Right kidney (tissue), 9 donors: ENCODE measurements at places on chromosomes 7 and 10.

GRCh38 chr10:42975005-42975493 is 101.8 kb upstream of the RET start:
- no peak for DNase-seq

DNA sequence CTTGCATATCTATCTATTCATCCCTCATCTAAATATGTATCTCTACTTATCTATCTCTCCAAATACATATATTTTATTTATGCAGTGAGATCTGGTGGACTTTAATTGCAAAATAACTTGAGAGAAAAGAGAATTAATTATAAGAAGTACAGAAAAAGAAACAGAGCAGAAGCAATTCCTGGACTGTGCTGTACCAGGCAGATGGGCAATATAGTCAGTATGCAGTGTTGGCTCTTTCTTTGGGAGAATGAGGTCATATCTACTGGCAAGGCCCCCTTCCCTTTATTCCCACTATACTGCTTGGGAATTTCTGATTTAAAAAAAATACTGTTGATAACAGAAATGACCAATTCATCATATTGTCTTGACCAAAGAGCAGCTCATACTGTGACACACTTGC is 49.0 kb upstream of the TOMM7 start:
- no peak for DNase-seq

DNA sequence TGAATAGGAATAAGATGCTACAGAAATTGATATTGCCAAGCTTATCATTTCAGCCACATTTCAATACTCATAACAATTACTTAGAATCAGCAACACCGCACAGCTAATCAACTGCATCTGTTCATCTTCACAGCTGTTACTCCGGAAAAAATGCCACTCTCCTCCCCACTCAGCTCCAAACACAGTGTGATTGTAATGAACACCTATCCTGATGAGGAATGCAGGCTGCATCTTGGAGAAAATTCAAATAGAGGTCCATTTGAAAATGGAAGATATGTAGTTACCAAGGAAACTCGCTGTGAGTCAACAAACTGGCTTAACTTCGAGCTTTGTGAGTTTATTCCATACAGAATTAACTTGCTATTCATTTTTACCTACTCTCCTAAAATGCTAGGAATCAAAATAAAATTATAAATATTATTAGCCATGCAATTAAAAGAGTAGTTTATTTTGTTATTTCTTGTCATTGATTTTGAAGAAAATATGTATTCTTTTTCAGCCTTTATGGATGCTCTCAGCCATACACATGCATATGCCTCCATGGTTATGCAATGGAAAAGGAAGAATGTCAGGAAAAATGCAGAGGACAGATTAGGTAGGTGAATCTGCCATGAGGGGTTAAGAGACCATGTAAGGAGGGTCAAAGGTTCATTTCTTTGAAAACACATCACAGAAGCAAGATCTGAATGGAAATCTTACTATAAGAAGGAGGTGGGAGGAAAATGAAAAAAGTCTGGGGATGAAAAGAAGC is 267.2 kb downstream of the POM121L12 start:
- no peak for DNase-seq

DNA sequence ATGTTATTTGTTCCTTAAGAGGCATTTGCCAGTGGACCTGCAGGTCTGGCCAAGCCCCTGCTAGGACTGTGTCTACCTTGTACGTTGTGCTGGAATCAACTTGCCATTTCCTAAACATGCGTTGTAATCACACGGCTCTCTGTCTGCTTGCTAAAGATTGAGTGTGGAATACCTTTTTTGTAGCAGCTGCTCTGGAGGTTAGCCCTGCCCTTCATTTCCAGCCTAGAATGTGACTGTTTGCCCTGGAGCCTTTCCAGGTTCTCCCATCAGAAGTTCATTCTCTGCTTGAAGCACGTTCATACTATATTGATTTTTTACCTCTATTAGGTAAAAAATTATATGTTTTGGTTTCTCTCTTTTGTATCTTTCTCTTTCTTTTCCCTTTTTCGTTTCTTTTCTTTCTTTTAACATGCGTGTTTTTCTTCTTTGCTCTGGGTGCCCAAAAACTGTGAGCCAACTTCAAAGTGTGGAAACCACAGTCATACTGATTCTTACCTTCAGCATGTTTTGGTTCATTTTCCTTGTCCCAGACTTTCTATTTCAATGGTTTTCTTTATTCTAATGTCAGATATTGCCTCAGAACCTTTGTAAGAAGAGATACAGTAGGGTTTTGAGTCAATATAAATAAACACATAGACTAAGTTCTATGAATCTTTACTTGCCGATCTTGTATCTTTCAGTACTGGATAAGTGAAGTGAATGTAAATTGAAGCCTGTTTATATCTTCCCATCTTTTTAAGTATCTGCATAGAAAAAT is 111.9 kb upstream of the RPA3 start:
- no peak for DNase-seq

GRCh38 chr10:110992006-110992800 is 72.8 kb downstream of the SHOC2 start:
- no peak for DNase-seq

- DNase-seq, result no peak
These were observed 444.5 kb upstream of the FOXK1 start for GRCh38 chr7:4237296-4238235.

DNA sequence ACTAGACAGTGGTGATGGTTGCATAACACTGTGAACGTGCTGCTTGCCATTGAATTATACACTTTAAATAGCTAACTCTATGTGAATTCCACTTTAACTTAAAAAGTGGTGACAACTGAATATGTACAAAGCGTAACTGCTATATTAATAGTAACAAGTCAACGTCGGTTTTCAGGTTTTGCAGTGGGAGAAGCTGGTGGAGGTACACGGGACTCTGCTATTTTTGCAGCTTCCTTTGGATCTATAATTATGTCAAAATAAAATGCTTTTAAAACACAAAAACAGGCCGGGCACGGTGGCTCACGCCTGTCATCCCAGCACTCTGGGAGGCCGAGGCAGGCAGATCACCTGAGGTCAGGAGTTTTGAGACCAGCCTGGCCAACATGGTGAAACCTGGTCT is 21.0 kb downstream of the AP5Z1 start:
- no peak for DNase-seq

DNA sequence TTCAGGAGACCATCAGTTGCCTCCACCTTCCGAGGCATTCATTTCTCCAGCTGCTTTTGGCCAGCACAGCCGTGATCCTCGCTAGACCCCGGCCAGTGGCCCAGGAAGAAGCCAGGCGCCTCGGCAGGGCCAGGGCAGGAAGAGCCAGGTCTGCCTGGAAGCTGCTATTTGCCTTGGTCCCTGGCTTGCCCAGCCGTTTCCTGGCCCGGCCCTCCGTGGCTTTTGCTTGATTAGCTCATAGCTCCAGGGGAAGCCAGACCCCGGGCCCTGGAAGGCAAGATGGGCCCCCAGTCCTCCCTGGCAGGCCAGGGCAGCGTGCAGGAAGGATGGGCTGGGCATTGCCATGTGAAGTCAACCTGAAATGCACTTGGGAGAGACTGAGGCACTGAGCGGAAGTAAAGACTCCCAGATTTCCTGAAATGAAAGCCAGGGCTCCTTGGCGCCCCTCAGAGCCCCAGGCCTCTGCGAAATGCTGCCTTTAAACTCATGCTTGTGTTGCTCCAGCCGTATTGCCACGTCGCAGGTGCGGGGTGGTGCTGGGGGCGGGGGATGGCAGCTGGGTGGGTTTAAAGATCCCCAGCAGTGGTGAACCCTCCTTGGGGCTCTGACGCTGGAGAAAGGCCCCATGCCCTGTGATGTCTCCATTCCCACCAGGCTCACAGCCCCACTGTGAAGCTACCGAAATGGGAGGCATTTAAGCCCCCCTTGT is 160.6 kb downstream of the GRK5 start:
- no peak for DNase-seq

- DNase-seq, result no peak
These were observed 354.4 kb downstream of the CRPPA start for GRCh38 chr7:16066805-16067459.

DNA sequence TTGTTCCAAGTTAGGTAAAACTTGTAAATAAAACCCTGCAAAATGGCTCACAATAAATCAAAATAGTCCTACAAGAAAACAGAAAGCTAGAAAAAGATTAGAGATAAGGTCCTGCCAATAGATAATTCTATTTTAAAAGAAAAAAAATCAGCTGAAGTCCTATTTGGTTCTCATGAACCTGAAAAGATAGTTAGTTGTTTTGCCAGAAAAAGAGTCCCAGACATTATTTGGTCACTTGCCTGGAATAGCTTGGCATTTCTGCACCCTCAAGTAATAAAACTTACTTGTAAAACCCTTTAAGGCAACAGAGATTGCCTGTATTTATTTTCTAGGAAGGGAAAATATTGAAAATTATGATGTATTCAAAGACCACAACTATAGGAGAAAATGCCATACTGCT is 47.7 kb downstream of the LRRN3 start:
- no peak for DNase-seq

DNA sequence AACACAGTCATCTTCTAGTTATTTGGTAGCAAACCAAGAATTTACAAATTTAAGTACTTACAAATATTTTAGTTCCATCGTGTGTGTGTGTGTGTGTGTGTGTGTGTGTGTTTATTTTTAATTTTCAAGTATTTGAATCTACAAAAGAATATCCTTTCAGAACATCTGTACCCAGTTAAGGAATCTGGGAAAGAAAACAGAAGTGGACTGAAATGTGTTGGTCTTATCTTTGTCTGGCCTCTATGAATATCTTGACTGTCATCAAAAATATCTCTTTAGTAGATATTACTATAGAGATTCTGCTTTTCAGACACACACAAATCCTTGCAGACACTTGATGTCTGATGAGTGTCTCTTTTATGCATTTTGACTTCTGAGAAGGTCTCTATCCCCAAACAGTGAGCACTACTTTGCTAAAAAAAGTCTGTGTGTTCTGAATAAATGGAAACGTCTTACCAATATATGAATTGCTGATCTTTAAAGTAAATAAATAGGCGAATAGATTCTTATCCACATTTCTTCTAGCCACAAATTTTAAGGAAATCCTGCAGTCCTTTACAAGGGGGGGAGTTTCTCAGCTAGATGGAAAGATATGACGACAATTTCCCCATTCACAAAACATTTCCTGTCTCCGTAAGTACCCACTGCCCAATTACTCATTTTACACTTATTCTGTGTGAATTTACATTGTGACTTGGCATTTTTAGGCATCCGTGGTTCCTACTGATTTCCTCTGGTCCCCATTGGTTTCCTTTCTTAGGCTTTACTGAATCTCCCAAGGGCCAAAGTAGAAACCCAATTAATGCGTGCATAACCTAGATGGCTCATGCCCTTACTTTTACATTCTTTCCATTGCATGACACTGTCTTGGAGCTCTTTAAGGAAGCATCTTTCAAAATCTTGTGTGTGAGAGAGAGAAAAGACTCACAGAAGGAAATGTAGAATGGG is 36.0 kb downstream of the NRCAM start:
- no peak for DNase-seq

- no peak for DNase-seq
These were observed 448.2 kb downstream of the DNAJB6 start for GRCh38 chr7:157784979-157785441.

DNA sequence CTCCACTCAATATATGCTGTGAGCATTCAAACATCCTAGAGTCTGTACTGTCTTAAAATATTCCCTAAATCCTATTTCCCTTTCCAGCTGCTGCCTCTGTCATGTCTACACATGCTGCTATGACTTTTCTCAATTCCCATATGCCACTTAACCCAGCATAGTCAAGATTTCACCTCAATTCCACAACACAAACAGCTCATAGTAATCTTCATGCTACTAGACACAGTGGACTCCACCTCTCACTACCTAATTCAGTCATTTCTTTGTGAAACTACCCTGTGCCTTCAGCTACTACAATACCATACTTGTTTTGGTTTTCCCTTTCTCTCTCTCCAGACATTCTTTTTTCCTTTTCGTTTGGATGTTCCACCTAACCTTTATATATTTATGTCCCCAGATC is 45.5 kb downstream of the GSAP start:
- DNase-seq, result no peak

GRCh38 chr7:47653550-47654411 is 71.9 kb upstream of the TNS3 start:
- no peak for DNase-seq

DNA sequence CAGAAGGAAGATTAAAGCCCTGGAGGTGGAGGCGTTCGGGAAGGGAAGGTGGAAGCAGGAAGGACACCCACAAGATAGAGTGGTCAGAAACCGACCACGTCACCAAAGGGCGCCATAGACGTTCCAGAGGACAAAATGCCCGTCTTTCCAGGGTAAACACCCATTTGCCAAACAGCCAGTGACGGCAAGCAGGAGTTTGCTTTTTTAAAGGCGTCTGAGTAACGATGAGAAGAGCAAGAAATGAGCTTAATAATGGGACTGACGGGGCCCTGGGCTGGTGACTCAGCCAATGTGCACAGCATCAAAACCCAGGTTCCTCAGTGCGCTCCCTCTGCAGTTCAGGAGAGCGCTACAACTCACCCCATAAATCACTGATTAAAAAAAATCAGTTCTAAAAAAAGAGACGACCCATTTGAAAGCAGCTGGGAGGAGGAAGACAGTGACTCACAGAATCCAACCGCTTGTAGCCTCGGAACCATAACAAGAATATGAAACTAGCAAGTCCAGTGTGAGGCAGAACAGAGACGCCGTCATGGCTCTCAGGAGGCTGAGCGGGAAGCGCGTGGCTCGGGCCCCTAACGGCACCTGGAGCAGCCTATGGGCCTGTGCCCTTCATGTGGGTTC is 5.9 kb downstream of the DIP2C start:
- DNase-seq, result no peak

DNA sequence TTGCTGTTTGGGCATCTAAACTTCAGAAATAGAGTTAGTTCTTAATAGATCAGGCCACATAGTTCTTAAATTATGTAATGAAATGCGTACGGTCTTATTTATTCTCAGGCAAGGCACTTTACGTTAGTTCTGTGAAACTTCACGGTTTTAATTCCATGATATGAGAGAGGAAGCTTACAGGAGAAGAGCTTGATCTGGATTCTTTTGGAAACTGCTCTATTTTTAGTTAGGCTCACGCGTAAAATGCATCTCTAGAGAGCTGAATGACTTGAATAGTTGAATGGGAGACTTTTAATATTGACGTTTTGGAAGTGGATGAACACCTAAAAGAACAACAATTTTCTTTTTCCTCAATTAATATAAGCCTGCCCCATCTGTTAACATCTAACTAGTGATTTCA is 71.1 kb downstream of the PRKG1 start:
- DNase-seq, result no peak

DNA sequence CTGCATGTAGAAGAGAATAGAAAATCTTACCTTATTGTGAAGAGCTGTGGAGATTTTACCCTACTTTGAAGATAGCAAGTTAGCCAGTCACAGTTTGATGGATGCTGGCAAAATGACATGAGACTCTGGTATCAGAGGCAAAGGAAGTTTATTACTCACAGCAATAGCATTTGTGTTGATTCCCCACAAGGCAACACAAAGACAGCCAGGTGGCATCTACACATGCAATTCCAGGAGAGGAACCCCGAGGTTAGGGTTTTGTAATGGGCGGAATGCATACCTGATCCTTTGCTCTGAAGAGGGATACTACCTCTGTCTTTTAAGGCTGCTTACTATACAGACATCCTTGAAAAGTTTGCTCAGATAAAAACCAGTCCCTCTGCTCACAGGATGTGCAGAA is 59.5 kb downstream of the AHR start:
- no peak for DNase-seq

- DNase-seq, result no peak
These were observed 61.7 kb upstream of the TES start for GRCh38 chr7:116148626-116149025.

GRCh38 chr7:134932707-134933370 is 53.5 kb upstream of the AGBL3 start:
- no peak for DNase-seq

GRCh38 chr7:1251796-1252539 is 19.3 kb downstream of the UNCX start:
- no peak for DNase-seq
